GM12892 (cell line): ENCODE measurements at places on chromosomes 1 and 21.

DNA sequence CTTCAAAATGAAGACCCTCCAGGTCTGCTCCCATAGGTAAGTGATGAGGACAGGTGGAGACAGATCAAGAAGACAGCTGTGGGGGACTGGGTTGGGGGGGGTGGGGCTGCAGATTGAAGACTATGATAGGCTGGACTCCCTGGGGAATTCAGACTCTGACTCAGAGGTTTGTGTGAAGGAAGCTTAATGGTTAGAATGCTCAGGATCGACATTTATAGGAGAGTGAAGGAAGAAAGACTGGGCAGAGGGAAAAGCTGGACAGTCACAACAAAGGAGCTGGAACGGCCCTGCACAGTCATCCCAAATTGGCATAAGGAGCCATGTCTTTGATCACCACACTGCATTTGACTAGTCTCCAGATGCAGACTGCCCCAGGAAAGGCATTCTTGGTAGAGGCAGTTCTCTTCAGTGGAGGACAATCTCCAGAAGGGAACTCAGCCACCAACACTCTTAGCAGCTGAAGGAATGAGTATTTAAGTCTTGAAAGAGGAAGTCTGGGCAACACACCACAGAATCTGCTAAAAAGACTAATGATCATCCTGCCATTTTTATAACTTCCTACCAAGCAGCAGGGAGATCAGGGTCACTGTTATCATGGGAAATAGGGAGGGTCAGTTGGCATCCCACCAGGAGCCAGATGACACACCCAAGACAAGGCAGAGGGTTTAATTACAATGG, 120.0 kb upstream of the ZC3H11B start:
- DNase-seq = no peak

DNA sequence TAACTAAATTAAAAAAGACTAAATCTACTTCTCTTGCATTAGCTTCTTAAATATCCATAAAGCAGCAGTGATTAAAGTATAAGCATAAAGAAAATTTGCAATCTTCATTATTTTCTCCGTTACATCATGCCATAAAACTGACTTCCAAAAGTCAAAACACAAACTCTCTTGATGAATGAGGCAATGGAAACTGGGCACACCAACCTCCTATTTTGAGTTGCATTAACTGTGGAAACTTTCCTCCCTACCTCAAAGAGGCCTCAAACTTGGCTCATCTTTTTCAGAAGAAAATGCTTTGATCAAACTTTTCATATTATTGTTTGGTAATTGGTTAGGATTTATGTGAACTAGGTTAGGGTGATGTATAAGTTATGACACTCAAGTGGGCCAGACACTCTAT, 4.1 kb upstream of the BTG3 start:
- no peak for DNase-seq

- peak; percentile 55 for DNase-seq
Observed at GRCh38 chr1:161209790-161210409, 5.2 kb upstream of the FCER1G start.

DNA sequence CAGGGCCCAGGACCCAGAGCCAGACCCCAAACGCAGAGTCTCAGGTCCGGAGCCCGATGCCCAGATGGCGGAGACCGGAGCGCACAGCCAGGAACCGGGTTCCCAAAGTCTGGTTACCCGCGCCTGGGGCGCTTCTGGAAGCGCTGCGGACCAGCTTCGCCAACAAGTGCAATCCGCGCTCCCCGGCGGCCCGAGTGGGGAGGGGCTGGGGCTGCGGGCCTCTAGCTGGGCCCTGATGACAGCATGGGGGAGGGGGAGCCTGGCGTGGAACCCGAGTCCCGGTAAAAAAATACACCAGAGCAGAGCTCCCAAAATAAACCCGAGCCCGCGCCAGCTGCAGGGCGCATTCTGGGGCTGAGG, 494 bp downstream of the NT5C1A start:
- no peak for DNase-seq

DNA sequence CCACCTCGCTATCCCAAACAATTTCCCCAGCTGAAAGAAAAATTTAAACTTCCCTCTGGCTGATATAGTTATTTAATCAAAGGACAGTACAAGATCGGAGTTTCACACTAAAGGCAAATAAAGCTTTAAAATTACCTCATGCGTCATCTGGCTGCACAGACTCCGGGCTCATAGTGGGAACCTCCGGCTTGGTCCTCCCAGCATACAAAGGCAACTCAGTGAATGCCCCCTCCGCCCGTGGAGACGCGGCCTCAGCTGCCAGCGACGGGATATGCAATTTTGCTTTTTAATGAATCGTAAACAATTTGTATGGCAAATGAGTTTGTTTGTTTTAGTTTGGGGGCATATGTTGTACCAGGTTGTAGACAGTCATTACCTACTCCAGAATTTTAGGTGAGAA, 214.6 kb upstream of the NFIA start:
- no peak for DNase-seq

GRCh38 chr21:34020005-34020847, 53.2 kb upstream of the MRPS6 start:
- no peak for DNase-seq

DNA sequence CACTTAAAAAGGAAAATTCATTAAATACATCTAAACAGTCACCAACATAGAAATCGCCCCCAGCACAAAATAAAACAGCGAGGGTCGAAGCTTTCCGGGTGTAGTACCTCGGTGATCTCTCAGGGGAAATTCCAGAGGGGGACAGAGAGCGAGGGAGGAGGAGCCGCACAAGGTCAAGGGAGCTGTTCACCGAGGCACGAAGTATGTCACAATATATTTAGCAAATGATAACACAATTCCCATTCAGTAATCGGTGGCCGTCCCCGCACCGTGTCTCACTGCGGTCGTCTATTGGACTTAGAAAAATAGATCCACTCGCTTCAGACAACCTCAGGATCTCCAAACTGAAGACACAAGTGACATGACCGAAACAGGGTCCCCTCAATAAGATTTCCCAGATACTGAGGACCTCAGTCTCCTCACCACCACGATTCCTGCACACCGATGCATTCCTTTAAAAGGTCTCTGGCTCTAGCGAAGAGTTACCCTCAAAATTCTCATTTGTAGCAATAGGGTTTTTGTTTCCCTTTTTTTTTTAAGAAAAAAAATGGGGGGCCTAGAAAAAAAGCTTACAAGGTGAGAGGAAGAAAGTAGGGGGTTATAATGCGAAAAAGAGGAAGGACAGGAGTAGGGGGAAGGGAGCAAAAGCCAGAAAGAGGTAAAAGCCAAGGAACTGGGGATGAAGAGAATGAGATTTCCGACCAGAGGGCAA, 1.1 kb downstream of the LPGAT1 start:
- DNase-seq = no peak

DNA sequence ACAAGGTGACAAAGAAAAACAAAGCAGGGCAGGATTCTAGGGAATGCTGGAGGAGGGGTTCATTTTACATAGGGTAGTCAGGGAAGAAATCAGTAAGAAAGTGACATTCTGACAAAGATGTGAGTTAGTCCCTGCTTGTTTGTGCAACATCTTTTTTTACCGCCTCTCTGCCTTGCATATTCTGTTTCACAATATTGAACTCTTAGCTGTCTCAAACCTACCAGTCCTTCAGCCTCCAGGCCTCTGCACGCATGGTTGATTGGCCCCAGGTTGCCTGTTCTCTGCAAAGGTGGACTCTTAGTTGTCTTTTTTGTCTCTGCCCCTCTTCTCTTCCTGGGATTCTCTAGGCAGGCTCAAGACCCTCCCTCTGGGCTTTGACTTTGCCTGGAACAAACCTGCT, 152.2 kb upstream of the RUNX1 start:
- no peak for DNase-seq

DNA sequence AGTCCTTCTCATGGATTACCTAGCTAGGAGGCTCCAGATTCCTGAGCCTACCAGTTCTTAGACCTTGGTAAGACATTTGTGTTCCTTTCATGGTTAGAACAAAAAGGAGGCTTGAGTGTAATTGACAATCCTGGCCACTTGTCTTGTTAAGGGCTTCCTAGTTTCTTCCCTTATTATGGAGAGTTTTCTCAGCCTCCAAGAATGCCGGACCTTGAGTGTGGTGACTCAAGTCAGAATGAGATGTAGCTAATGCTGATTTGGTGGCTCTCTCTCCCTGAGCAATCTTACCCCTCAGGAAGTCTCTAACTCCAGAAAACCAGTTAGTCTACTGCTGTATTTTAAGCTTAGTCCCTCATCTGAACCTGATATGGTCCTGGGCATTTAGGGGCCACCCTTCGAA, 14.3 kb downstream of the CHI3L2 start:
- DNase-seq = no peak

DNA sequence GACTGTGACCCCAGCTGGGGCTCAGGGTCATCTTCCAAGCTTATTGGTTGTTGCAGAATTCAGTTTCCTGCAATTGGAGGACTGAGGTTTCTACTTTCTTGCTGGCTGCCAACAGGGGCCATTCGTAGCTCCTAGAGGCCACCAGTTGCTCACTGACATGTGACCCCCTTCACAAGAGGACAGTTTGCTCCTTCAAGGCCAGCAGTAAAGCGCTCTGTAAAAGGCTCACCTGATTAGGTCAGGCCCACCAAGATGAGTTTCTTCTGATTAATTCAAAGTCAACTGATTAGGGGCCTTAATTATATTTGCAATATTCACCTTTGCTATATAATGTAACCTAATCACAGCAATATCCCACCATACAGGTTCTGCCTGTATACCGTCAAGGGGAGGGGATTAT, 68.9 kb downstream of the SLC9A1 start:
- no peak for DNase-seq

- DNase-seq = no peak
Observed at GRCh38 chr1:36847186-36847585, 187.1 kb downstream of the GRIK3 start.

GRCh38 chr1:242467556-242468145, 56.8 kb downstream of the PLD5 start:
- no peak for DNase-seq

DNA sequence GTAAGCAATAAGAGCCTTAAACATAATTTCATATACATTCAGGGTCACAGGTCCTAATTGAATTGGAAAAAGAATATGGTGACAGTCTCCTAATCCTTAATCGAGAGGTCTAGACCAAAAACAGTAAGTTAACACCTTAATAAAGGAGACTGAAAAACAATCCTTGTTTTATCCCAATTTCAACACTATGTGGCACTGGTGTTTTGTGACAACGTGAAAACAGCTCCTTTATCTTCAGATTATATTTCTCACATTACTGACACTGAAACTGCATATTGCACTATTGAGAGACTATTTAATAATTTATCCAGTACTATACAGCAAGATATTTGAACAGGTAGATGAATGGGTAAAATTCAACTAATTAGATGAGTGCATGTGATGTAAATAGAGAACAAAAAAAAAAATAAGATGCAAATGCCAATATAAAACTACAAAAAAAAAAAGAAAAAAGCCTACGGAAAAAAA, 34.1 kb downstream of the TP53BP2 start:
- DNase-seq = no peak

- no peak for DNase-seq
Observed at GRCh38 chr1:61053712-61054600, 28.4 kb upstream of the NFIA start.

- no peak for DNase-seq
Observed at GRCh38 chr1:68429233-68429808, 20.4 kb downstream of the RPE65 start.

GRCh38 chr1:205258261-205258691, 30.5 kb downstream of the TMCC2 start:
- DNase-seq = no peak

GRCh38 chr1:203299169-203299568, 6.2 kb upstream of the BTG2 start:
- no peak for DNase-seq

- no peak for DNase-seq
Observed at GRCh38 chr1:27143401-27143800, 11.5 kb downstream of the SLC9A1 start.

DNA sequence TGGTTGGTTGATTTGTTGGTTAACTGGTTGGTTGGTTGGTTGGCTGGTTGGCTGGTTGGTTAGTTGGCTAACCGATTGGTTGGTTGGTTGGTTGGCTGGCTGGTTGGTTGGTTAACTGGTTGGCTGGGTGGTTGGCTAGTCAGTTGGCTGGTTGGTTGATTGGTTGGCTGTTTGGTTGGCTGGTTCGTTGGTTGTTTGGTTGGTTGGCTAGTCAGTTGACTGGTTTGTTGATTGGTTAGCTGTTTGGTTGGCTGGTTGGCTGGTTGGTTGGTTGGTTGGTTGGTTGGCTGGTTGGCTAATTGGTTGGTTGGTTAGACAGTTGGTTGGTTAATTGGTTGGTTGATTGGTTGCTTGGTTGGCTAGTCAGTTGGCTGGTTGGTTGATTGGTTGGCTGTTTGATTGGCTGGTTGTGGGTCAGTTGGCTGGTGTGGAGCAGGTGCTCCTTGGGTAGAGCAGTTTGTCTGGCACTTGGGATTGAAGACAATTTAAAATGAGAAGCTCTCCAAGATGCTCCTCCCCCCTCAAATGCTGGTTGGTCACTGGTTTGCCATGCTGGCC, 6.9 kb downstream of the RSPH1 start:
- DNase-seq = no peak

DNA sequence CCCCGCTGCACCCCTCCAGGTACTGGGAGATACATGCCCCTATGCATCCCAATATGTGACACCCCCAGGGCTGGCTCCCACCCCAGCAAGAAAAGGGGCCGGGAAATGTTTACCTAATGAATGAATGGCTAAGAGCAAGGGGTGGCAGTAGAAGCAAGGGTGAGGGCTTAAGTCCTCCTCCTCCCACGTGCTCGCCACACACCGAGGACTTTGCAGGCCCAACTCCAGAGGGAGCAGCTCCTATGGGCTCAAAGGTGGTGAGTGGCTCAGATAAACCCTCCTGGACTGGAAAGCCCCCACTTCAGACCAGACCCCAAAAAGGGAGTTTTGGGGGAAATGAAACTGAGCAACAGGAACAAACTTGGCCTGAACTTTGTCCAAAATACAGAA, 11.4 kb downstream of the SLC45A3 start:
- peak; percentile 50 for DNase-seq

GRCh38 chr1:39387452-39387851, 104.0 kb upstream of the BMP8A start:
- no peak for DNase-seq

DNA sequence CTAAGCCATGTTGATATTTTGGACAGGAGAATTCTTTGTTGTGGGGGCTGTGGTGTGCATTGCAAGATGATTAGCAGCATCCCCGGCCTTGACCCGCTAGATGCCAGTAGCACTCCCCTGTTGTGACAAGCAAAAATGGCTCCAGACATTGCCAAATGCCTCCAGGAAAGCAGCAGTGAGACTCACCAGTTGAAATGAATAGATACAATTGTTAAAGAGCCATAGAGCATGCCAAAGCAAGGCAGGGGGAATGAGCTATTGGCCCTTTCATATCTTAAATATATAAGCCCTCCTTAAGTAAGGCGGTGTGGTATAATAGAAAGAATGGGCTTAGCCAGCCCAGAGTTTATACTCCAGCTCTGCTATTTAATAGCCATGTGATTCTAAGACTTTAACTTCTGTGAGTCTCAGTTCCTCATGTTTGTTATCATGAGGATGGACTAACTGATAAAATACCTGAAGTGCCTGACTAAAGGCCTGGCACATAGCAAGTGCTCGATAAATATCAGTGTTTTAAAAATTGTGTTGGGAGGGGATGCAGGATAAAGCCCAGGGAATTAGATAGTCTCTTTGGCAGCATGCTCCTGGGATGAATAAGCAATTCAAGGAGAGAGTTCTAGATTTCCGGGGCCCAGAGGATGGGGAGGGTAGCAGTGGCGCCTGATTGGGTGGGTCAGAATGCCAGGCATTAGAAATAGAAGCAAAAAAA, 21.1 kb upstream of the RGS4 start:
- DNase-seq = no peak

GRCh38 chr1:87902830-87903229, 574.1 kb downstream of the LMO4 start:
- no peak for DNase-seq

GRCh38 chr21:32554832-32555638, 30.3 kb downstream of the TCP10L start:
- DNase-seq = no peak
